ENCODE measurements at places on chromosomes 4 and X.

DNA sequence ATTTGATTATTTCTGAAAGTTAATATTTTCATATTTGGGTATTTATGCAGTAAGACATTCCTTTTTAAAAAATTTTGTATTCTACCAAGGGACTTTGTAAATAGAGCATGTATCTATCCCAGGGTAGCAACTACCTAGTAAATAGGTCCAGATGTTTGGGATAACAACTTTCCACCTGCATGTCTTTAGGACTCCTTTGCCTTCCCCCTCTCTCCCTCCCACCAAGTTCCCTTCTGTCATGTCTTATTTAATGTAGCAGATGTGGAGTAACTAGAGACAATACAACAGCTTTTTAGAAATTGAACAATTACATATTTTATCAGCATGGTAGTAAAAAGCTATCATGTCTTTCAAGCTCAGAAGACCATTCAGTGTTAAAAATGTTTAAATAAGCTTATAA lies 821.0 kb downstream of the C4orf33 start:
- no peaks in the 10 kb centered on the region for H3K36me3 ChIP-seq
- no peak for DNase-seq
- H3K4me3 ChIP-seq = no peak overlapping the region
- no peaks in the 10 kb centered on the region for H3K4me1 ChIP-seq
- no peak overlapping the region for H3K27ac ChIP-seq

DNA sequence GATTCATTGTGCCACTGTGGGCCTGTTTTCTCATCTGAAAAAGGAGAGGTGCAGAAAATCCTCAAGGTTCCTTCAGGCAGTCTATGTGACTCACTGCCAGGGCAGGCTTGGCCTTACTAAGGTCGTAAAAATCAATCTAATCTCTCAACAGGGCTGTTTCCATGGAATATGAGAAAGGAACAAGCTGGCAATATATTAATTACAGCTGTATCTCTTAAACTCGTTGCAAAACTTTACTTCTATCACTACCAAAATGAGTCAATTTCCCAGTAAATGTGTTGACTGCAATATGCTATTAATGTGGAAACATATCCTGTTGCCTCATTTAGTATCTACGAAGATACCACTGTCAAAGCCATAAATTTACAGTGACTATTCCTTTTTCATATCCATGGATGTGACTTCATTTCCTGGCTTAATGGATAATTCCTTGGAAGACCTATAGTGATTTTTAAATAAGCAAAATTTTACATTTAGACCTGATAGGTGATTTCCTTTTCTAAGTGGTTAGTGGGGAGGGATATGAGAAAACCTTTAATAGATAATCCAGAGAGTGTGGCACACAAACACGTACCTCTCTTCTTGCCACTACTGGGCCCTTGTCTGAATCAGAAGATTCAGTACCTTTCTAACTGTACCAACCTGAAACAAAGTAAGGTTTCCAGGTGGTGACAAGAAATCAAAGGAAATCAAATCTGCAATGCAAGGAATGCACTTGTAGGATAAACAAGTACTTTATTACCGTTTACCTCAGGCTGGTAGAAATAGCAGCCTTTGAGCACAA lies 127.4 kb upstream of the FTHL17 start:
- DNase-seq = no peak
- no peaks in the 10 kb centered on the region for H3K27me3 ChIP-seq
- no peak overlapping the region for H3K4me3 ChIP-seq
- H3K4me1 ChIP-seq = no peaks in the 10 kb centered on the region
- no peaks in the 10 kb centered on the region for H3K36me3 ChIP-seq
- no peak overlapping the region for H3K27ac ChIP-seq

DNA sequence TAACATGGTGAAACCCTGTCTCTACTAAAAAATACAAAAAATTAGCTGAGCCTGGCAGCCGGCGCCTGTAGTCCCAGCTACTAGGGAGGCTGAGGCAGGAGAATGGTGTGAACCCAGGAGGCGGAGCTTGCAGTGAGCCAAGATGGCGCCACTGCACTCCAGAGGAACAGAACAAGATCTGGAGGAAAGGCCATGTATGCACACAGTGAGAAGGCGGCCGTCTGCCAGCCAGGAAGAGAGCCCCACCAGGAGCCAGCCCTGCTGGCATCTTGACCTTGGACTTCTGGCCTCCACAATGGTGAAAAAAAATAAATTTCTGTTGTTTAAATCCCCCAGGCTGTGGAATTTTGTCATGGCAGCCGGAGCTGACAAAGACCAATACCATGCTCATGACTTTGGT lies 28.2 kb upstream of the MSX1 start:
- no peaks in the 10 kb centered on the region for H3K27me3 ChIP-seq
- H3K4me3 ChIP-seq = no peak overlapping the region
- H3K27ac ChIP-seq = no peak overlapping the region

GRCh38 chrX:78754917-78755316 lies 7.4 kb downstream of the LPAR4 start:
- no peak for DNase-seq
- H3K27ac ChIP-seq = no peak overlapping the region
- H3K36me3 ChIP-seq = no peaks in the 10 kb centered on the region
- H3K4me1 ChIP-seq = no peaks in the 10 kb centered on the region
- no peak overlapping the region for H3K4me3 ChIP-seq

DNA sequence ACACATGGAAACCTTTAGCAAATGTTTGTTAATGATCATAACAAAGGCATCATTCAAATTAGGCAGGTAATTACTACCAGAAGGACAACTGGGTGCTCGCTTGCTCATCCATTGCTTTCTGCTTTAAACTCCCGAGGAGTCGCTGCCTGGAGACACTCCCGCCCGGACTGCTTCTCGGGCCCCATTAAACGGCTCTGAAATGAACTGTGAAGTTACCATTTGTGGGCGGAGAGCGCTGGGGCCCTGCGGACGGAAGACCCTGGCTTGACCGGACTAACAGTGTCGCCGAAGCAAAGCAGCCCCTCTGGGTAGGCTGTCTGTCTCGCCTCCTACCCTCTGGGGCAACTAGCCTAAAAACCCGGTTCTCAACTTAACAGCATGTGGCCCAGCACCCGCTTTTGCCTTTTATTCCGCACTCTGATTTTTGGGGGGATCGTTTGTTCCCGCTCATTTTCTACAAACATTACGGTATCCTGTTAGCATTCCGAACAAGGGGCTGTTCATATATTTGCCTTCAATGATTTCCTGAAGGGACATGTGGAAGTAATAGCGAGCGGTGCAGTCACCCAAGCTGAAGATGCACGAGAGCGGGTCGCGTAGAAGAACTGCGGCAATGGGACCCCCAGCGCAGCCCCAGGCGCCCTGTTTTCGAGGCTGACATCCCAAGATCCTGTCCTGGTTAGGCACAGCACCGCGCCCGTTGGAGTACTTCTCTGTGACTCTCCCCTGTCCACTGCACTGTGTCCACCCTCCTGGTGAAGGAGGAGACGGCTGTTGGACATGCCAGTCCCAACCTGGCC lies 1.6 kb upstream of the PDGFRA start:
- peak overlapping the region; percentile 45 for H3K4me3 ChIP-seq
- H3K27ac ChIP-seq = peak overlapping the region; percentile 24
- peaks cover 5% of the 10 kb centered on the region for H3K36me3 ChIP-seq
- peaks cover 87% of the 10 kb centered on the region for H3K27me3 ChIP-seq
- H3K4me1 ChIP-seq = peaks cover 26% of the 10 kb centered on the region

Measured in activated CD4-positive, alpha-beta T cell treated with anti-CD3 and anti-CD28 coated beads, Interleukin-2, amount 10 ng/mL, durations not matched to agents 24 days and 14 days (primary cell).